Stimulated activated naive CD8-positive, alpha-beta T cell treated with anti-CD3 and anti-CD28 coated beads, Interleukin-15, amount 100 ng/mL, for 72 hours (primary cell): ENCODE measurements at places on chromosomes 3 and 15.

DNA sequence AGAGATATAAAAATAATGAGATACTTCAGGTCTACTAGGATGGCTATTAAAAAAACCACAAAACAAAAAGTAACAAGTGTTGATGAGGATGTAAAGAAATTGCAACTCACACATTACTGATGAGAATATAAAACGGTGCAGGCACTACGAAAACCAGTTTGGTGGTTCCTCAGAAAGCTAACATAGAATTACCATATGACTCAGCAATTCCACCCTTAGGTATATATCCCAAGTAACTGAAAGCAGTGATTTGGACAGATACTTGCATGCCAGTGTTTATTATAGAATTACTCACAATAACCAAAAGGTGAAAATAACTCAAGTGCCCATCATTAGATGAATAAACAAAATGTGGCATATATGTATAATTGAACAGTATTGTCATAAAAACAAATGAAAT lies 87.5 kb upstream of the MELTF start:
- DNase-seq = no peak

DNA sequence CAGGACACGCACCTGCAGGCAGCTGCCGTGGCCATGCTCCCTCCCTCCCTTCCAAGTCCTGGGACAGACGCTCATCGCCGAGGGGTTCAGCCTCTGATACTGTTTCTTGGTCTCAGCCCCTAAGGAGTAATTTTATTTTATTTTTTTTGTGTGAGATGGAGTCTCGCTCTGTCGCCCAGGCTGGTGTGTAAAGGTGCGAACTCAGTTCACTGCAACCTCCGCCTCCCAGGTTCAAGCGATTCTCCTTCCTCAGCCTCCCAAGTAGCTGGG lies 53.7 kb downstream of the ADAMTS7 start:
- no peak for DNase-seq

- no peak for DNase-seq
Observed at GRCh38 chr15:87347806-87348515, 908.6 kb downstream of the NTRK3 start.

DNA sequence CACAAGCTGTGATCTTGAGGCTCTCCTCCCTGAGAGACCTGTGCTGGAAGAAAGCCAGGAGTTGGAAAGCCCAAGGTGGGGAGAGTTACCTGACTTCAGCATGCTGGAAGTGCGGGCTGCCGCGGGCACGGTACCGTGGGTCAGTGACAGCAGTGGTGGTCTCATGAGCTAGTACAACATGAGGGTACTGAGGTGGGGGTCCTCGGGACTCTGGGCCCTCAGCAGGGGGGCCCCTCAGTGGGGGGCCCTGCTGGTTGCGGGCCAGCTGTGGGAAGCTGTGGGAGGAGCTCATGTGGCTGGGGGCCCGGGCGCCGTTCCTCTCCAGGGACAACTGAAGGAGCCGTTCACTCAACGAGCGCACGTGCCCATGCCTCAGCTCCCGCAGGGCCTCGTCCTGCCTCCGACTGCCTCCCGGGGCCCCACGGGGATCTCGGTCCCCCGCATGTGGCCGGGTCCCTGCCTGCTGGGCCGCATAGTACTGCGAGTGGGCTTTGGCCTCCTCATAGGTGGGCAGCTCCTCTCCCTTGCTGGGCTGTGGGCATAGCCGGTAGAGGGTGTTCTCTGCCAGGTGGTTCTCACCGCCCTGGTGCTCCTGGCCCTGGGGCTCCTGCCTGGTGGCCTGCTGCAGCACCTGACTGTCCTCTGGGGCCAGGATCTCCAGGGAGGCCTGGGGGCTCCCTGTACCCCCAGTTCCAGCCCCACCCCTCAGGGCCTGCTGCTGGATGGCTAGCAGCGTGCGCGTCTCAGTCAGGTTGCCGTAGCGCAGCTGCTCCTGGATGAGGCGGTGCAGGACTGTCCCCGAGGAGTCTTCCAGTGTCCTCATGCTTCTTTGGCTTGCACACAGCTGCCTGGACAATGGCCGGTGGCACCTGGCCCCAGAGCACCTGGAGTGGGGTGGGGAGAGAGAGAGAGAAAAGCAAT lies 3.4 kb downstream of the AMOTL2 start:
- no peak for DNase-seq

DNA sequence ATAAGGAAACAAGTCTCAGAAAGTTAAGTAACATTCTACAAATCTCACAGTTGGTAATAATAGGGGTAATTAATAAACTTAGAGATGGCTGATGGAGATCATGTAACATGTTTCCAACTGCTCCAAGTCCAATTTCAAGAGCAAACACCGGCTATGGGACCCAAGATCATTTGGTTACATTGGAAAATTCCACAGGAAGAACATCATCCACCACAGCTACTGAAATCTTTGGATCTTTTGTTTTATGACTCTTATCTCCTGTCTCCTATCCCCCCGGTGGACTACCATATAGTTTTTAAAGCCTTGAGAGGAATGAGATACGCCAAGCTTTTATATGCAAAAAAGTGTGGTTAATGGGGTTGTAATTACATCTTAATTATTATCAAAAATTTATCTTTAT lies 216.1 kb downstream of the WNT5A start:
- DNase-seq = no peak

- DNase-seq = no peak
Observed at GRCh38 chr3:85979034-85979433, 1011.9 kb downstream of the VGLL3 start.

DNA sequence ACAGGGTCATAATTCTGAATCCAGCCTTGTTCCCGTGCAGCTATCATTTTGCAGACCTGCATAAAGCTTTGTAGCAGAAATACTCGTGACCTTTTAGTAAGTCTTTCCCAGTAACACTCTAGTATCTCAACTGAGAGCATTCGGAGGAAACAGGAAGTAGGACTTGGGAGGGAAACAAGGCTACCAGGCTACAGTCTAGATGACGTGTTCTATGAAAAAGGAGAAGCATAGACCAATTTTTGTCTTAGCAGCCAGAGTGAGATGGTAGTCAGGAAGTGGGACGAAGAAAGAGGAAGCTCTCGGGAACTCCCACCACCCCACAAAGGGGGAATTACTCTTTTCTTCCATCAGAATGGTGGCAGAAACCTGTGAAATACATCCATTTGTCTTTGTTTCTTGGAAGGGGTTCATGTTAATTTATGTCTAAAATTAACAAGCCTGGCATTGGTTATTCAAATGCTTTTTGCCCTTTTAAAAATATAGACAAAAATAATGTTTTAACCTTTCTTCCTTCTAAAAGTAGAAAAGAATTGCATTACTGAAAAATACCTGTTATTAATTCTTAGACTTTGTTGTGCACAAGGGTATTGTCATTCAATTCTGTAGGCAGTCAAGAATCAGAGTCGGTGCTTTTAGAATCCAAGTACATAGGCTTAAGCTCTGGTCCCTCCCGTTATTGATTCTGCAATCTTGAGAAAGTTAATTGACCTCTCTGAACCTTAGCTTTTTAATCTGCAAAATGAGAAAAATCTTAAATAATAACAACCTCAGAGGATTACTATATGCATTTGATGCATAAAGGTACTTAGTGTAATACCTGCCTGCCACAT lies 1.6 kb upstream of the SUCNR1 start:
- DNase-seq = no peak

DNA sequence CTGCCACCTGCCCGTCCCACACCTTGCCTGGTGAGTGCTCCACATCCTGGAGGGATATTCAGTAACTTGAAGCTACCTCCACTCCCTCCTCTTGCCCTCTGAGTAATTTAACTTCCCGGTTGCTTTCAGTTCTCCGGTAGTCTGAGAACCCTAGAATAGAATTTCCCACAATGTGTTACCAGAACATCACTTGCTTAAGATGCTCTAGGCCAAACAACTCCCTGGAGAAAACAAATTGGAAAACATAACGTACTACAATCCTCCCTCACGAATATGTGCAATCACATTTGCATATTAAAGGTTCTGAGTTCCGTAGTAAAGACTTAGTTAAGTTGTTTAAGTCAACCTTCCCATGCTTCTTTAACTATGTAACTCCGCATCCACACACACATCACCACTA lies 44.8 kb downstream of the SLCO2A1 start:
- no peak for DNase-seq

GRCh38 chr15:38271144-38271543 lies 18.5 kb downstream of the SPRED1 start:
- DNase-seq = no peak

DNA sequence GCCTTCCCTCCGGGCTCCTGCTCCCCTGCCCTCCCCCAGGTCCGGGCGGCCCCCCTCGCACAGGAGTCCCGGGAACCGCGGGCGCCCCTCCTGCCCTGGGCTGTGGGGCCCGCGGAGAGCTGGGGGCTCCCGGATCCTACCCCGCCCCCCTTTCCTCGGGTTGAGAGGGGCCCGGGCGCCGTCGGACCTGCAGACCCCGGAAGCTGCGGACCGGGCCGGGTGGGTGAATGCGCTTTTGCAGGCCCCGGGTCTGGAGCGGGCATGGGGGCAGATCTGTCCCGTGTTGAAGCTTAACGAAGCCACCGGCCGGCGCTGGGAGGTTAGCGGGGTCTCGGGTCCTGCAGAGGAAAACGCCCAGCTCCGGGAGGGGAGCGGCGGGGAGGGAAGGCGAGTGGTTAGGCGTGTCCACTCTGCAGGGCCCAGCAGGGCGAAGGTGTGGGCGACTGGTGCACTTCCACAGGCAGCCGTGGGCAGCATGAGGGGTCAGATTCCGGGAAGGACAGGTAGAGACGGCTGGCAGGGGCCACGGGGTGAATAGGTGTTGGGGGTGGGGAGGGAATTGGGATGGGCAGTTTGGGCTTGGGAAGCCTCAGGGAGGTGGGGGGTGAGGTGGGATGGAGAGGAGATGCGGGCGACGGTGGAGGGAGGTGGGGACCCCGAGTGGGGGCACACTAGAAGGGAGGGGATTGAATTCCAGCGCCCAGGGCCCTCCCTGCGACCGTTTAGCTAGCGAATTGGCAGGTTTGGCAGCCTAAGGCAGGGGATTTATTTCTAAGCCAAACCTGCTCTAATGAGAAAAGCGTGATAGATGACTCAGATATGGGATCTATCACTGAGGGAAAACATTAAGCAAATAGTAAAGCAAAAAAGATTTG lies 635 bp downstream of the CD276 start:
- no peak for DNase-seq

DNA sequence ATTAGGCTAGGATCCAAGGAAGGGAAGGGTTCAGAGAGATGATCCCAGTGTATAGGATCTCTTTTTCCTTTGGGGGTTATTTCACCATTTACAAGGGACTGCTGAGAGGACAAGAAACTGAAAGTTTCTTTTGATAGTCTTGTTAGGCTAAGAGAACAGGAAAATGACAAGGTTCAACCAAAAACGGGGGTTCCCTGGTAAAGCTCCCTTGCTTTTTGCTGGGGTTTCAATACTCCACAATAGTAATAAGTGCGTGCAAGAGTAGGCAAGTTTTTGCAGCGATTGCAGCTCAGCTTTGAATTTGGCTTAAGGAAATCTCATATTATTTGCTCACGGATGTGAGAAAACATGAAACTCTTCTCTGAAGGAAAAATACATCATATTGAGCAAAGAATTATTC lies 18.8 kb upstream of the SUSD5 start:
- DNase-seq = no peak
